ENCODE measurements at places on chromosomes 7 and 10.

DNA sequence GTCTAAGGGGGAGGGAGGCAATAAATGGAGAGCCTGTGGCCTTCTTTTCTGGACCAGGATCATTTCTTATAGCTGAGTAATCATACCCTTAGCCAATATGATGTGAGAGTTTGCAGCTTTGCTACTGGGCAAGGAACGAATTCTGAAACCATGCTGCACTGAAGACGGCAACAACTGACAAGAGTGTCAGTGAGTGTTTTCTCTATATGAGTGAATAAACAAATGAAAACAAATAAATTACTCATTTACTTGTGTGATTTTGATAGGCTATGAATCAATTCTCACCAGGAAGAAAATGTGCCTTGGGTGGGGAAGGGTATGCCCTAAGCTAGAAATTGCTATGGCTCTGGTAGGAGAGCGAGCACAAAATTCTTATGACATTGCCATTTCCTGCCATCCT is 79.4 kb upstream of the LRRN3 start:
- no peak for DNase-seq

DNA sequence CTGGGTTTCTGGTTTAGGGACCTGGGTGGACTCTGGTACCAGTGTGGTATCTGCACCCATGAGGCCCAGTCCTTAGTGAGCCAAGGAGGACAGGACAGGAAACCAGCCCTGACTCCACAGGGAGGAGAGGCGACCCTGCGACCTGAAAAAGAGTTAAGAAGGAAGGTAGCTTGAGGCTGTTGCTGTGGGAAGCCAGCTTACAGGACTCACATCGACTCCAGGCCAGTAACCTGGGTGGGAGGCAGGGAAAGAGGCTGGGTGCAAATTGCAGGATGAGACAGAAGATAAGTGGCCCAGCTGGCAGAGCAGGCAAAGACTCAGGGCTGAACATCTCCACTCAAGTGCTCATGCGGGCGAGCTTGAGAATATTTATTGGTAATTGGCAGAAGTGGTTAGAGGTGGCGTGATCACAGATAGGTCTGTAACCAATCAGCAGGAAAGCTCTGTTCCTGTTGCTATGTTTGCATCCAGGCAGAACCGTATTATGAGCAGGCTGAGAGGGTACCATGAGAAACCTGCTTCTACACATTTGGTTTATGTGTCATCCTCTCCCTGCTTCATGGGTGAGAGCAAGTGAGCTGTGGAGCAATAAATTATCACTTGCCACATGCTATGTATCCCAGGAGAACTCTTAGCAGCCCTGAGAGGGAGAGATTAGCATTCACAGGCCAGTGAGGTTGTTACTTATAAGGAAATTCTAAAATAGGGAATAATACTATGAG is 11.0 kb downstream of the TLL2 start:
- DNase-seq = no peak

- no peak for DNase-seq
Measured at GRCh38 chr7:25831831-25832411, 320.1 kb upstream of the NFE2L3 start.

DNA sequence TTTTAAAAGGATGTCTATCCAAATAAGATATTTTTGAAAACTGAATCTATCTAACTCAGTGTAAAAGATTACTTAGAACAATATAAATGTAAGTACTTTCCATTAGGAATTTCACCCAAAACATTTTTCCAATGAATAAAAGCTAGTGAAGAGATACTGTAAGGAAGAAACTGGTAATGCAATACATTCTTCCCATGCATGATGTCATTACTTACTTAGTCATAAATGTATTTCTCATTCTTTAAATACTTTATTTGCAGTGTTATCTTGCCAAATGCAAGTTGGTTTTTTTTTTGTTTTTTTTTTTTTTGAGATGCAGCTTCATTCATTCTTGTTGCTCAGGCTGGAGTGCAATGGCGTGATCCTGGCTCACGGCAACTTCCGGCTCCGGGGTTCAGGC is 265.6 kb downstream of the PHF14 start:
- DNase-seq = no peak
